ENCODE measurements at places on chromosomes 16 and 17.

DNA sequence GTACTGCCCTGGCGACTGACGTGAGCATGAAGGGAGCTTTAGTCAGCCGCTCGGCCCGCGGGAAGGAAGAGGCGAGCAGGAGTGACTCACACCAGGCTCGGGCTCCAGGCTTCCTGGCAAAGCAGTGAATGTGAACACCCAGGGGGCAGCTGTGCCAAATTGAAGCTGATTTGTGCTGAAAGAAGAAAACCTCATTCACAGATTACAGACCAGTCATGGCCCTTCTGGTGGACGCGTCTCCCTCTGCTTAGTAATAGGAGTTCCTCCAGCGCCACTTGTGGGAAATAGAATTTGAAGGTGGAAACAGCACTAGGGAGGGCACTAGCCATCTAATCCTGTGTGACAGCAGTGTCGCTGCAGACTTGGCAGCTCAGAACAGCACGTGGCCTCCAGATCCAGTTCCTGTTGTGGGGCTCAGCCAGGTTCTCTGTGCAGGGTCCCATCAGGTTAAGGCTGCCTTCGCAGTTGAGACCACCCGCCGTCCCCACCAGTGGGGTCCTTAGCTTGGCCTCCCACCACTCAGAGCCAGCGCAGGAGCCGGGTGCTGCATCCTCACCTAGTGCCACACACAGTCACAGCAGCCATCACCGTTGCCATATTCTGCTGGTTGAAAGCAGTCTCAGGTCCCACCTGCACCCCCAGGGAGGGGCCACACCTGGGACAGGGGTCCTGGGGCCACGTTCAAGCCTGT is 164.5 kb upstream of the CHMP6 start:
- no peak for DNase-seq

DNA sequence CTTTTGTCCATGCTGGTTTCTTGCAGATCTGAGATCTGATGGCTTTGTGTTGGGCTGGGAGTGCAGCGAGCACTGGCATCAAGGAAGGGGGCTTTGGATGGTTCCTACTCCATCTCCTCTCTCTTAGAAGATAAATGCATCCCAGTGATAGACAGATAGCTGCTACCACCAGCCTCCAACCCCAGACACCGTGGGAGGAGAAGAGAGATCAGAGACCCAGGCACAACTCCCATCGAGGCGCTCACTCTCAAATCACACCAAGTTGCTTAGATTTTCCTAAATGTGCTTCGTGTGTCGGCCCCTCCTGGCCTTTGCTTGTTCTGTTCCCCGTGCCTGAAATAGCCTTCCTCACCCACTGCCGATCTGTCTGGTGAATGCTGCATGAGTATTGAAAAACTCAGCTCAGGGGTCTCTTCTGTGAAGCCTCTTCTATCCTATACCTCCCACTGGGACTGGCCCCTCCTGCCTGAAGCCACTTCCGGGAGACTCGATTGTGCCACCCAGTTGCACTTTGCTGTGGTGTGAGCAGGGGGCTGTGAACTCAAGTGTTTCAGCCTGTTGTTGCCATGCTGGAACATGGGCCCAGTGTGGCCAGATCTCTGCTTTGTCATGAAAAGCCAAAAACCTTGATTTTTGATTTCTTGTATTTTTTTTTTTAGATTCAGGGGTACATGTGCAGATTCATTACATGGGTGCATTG is 242.7 kb downstream of the GSG1L start:
- no peak for DNase-seq

DNA sequence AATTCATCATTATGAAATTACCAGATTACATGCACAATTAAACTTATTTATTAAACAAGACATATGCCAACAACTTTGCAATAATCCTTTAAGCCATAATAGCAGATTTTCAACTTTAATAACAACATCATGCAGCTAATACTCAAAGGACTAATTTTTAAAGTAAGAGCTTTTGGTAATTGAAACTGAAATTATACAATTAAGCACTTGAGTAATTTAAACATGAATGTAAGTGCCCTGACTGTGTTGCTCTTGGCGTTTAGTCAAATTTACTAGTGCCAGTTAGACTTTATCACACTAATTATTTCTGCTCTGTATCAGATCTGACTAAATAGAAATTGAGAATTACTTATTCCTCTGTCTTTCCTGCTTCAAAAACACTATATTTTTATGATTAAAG is 46.8 kb upstream of the PSMD7 start:
- DNase-seq, result no peak

DNA sequence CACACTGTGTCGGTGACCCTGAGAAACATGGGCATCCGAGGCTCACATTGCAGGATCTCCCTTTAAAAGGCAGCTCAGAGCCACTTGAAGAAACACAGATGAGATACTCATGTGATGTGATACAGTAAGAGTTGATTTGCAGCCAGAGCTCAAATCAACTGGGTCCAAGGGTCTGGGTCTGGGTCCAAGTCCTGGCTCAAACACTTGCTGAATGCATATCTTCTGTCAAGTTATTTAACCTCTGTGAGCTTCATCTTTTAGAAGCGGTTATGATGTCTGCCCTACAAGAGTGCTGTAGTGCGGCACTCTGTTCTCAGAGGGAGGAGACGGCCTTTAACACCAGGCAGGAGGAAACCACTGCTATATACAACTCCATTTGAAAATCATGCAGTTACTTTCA is 6.4 kb downstream of the KRT38 start:
- DNase-seq, result no peak

GRCh38 chr16:47142486-47142820 is 1.3 kb downstream of the NETO2 start:
- no peak for DNase-seq

DNA sequence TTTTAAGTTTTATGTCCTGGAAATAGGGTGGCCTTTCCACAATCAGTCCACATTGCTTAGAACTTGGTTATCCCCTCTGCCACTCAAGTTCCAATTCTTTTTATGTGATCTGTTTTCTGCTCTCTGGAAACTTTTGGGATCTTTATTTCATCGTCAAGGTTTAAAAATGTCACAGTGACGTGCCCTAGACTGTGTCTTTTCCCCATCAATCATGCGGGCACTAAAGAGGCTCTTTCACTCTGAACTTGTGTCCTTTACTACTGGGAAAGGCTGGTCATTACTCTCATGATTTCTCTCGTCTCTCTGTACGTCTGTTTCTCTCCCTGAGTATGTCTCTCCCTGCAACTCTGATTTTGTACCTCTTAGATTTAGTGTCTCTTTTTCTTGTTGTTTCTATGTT is 189.8 kb upstream of the AXIN2 start:
- no peak for DNase-seq

- no peak for DNase-seq
These were observed 13.0 kb upstream of the CHP2 start for GRCh38 chr16:23741675-23742303.

- DNase-seq, result no peak
These were observed 648 bp upstream of the ERCC4 start for GRCh38 chr16:13919330-13919682.

DNA sequence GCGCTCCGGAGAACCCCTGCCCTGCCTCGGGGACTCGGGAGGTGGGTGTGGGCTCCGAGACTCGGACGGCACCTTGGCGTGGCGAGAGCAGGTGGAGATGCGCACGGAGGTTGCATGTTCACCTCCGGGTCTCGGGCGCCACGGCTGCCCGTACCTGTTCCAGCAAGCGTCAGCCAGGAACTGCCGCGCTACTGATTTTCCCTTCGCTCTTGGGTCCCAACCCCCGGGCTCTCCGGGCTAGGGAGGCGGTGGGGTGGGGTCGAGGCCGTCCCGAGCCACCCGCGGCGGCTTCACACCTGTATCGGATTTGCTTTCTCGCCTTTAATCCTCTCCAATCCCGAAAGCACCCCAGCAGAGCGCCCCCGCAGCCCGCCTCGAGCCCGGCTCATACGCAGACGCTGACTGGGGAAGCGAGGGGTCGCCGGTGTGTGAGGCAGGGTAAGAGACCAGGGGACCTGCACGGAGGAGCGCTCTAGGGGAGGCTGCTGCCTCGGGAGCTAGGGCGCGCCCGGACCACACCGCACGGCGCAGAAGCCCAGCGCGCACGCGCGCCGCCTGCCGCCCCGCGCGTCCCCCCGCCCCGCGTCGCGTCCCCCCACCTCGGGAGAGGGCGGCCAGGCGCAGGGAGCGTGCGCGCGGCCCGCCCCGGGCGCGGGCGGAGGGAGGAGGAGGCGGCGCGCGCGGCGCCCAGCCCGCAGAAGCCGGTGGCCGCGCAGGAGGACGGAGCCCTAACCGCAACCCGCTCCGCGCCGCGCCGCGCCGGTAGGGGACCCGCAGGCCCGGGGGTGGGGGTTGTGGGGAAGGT is at the start of gene DUSP14:
Gene DUSP14, plus strand, starts transcription at position 695 of the 805 bp plus-strand sequence. CDS start 22,382 bp downstream, outside the sequence.
- DNase-seq, result peak; percentile 28

- no peak for DNase-seq
These were observed 220.3 kb downstream of the CPPED1 start for GRCh38 chr16:12583237-12583897.

DNA sequence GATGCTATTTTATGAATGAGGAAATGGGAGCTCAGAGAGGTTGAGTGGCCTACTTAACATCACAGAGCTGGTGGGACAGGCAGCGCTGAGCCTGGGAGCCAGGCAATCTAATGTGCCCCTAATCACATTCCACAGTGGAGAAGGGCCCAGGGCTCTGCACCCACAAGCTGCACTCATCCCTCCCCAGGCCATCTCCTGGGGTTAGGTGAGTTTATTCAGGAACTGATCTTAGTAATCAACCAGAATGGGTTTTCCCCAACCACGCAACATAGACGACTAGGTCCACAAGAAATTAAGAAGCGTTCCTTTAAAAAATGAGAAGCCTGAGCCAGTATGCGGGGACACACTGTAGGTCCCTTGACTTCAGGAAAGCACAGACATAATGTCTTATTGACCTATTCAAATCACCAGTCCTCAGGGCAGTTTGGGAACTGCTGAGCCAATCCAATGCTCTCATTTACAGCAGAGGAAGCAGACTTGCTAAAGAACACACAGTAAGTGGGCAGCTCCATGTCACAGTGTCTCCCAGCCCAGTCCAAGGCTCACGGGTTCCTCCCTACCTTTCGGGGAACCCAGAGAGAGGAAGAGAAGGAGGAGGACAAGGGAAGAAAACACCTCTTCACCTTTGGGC is 2.3 kb downstream of the MPP3 start:
- no peak for DNase-seq

GRCh38 chr17:77324227-77324626 is 183.5 kb downstream of the SEC14L1 start:
- DNase-seq, result no peak

- DNase-seq, result no peak
These were observed 22.6 kb upstream of the ITGA3 start for GRCh38 chr17:50033316-50033715.

GRCh38 chr17:55190748-55191147 is 74.0 kb upstream of the HLF start:
- DNase-seq, result no peak

DNA sequence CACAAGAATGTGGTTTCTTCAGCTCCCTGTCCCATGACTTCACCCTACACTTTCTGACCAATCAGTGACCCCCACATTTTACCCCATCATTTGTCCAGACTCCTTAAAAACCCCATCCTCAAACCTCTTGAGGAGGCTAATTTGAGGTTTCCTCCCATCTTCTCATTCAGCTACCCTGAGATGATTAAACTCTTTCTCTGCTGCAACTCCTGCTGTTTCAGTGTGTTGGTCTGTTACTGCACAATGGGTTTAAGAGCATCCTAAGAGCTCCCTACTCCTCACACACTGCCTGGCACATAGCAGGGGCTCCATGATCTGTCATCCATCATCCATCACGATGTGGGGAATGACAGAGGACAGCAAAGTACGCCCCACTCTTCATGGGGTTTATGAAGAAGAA is 212.6 kb downstream of the SLC39A11 start:
- no peak for DNase-seq

DNA sequence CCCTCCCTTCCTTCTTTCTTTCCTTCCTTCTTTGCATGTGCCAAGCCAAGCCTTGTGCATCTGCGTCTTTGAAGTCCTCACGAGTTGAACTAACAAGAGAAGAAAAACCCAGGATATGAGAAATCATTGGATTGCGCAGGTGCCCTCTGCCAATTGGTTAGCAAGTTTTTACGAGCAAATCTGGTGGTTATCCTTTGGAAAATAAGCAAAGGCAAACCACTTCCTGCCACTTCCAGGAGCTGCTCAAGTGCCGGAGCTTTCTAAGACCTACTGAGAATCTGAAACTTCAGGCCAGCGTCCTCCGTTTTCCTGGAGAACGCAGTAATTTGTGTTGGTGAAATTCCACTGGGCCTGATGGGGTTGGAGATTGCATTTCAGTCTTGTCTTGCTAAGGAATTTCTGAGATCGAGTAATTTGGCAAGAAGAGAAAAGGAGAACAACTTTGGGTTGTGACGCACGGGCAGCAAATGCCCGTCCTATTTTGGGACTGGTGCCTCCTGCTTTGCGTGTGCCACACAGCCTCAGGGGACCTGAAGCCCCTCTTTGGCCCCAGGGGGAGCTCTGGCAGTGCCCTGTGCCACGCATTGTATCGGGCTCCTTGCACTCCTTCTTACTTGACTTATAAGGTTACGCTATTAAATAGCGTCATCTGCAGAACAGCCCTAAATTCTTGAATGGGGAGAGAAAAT is 56.4 kb downstream of the CMIP start:
- no peak for DNase-seq

- DNase-seq, result no peak
These were observed 519 bp downstream of the DDX5 start for GRCh38 chr17:64505340-64506200.

- no peak for DNase-seq
These were observed 51.7 kb downstream of the ZFPM1 start for GRCh38 chr16:88504489-88505404.

GRCh38 chr17:41527063-41528023 is 765 bp downstream of the KRT19 start:
- DNase-seq, result no peak

GRCh38 chr17:1414001-1414574 is 14.1 kb upstream of the YWHAE start:
- no peak for DNase-seq
